G401 (cell line): ENCODE measurements at places on chromosomes 5 and 9.

DNA sequence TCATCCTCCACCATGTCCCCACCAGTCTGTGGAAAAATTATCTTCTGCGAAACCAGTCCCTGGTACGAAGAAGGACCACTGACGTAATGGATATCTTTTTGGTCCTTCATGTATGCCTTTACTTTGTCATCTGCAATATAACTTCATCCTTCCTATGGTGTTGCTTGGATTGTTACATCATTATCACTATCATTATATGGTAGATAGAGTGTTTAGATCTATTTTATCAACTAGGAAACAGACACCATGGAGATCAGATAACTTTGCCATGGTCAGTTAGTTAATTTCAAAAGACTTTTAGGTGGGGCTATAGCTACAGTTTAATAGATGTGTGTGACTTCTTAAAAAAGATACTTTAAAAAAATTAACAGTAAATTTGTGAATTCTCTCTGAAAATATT is 23.8 kb upstream of the CAMLG start:
- no peak for DNase-seq

DNA sequence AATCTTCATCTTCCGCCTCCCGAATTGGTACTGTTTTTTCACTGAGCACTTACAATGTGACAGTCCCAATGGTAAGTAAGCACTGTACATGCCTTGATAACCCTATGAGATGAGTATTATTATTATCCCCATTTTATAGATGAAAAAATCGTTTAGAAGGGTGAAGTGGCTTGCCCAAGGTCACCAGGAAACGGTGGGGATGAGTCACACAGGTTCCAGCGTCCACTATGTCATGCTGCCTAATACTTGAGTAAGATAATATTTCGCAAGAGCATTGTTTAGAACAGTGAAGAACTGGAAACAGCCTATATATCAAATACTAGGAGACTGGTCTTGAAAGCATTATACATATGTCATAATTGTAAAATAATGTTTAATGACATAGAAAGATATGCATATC is 12.9 kb downstream of the HAND1 start:
- DNase-seq: no peak

GRCh38 chr5:36073595-36074216 is 7.0 kb upstream of the UGT3A2 start:
- DNase-seq: peak; percentile 2

DNA sequence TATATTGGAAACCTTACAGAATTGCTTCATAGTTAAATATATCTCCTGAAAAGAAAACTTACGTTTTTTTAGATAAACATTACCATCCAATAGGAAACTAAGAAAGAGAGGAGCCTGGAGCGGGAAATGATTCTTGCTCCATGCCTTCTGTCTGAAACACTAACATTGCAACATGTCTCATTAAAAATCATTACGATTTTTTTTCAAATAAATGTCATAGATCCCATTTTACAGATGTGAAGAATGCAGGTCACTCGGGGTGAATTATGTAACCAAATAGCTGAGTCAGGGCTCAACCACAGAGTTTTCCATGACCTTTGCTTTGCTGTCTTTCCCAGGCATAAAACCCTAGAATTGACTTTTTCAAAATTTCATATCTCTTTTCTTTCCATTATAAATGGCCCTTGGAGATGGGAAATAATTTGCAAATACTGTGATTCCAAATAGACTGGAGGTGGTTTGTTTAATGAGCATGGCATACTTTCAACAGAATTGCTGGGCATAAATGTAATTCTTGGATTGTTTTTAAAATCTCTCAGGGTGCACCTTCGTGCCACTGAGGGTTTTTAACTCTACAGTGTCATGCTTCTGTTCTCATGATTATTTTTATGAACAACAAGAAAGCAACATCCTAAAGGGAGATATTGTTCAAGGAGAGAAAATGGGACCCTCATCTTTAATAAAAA is 302.8 kb downstream of the EBF1 start:
- no peak for DNase-seq

DNA sequence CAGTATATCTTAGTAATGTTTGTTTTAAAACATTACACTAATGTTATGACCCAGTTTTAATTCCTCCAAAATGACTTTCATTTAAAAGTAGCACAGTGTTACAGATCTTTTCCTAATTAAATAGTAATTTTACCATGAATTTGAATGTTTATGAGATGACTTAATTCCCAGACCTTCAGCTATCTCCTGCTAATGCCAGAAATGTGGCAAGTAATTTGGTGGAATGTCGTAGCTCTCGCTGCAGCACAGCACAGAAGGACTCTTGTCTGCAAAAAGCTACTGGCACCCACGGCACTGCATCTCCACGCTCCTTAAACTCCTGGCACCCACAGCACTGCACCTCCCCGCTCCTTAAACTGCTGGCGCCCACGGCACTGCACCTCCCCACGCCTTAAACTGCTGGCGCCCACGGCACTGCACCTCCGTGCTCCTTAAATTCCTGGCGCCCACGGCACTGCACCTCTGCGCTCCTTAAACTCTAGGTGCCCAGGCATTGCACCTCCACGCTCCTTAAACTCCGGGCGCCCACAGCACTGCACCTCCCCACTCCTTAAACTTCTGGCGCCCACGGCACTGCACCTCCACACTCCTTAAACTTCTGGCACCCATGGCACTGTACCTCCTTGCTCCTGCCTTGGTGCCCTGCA is 163.1 kb downstream of the CDK5RAP2 start:
- no peak for DNase-seq
